Activated gamma-delta T cell treated with Interleukin-2 at 50 U/mL for 16 hours (primary cell): ENCODE measurements at places on chromosomes 12 and 14.

GRCh38 chr12:552466-552865 is 92.7 kb downstream of the B4GALNT3 start:
- DNase-seq: no peak

GRCh38 chr12:3049611-3050249 is 27.4 kb upstream of the TSPAN9 start:
- DNase-seq: no peak

DNA sequence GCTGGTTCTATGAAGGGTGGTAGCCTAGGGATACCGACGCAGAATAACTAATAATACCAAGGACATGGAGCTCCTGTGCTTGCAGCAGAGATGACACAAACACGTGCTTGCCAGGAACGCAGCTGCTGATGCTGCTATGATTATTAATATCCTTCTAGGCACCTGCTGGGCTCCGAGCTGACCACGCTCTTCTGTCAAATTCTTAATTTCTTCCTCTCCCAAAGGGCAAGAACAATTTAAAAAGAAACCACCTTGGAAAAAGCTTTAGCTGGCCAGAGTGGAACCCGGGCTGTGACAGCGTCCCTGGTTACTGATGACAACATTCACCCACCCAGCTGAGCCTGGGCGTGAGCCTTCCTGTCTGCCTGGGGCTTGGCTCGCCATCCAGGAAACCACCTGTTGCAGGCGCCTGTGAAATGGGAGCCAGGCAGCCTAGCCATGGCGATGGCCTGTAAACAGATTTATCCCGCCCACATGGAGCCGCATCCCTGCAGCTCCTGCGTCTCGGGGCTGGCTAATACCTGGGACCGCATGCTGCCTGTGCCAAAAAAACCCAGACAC is 28.8 kb downstream of the CLMN start:
- no peak for DNase-seq

GRCh38 chr14:72665259-72665658 is 228.6 kb downstream of the DPF3 start:
- DNase-seq: no peak

GRCh38 chr14:91873471-91874415 is 6.4 kb upstream of the TC2N start:
- peak; percentile 81 for DNase-seq

DNA sequence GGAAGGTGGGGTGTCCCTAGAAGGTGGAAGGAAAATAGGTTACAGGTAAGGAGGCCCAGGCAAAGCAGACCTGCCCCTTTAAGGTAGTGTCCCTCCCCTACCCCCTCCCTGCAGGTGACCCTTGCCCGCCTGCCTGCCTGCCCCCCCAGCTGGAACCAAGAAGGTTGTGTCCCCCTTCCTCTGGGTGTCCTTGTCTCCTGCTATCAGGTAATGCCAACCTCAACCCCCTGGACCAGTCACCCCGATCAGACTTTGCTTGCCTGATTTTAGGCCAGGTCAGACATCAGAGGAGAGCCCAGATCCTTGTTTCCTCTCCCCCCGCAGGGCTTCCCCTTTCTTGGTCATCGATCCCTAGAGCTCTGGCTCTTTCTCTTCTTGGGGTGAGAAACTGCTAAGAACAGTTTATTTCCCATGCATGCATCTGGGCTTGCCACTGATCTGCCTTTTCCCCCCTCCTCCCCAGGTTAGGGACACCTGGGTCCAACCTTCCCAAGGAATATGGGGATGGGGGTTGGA is at the start of gene SLC39A5:
Gene SLC39A5, plus strand, starts transcription at position 136 of the 516 bp plus-strand sequence. CDS start 1,224 bp downstream, outside the sequence.
- no peak for DNase-seq

GRCh38 chr14:89206389-89207031 is 210.5 kb downstream of the FOXN3 start:
- DNase-seq: no peak

GRCh38 chr12:86254399-86255107 is 1.6 kb downstream of the MGAT4C start:
- DNase-seq: no peak

GRCh38 chr14:47277703-47278102 is 397.7 kb downstream of the MDGA2 start:
- no peak for DNase-seq

GRCh38 chr12:119019166-119019565 is 37.8 kb downstream of the SRRM4 start:
- no peak for DNase-seq

GRCh38 chr12:48197549-48197970 is 5.5 kb downstream of the OR10AD1 start:
- no peak for DNase-seq

DNA sequence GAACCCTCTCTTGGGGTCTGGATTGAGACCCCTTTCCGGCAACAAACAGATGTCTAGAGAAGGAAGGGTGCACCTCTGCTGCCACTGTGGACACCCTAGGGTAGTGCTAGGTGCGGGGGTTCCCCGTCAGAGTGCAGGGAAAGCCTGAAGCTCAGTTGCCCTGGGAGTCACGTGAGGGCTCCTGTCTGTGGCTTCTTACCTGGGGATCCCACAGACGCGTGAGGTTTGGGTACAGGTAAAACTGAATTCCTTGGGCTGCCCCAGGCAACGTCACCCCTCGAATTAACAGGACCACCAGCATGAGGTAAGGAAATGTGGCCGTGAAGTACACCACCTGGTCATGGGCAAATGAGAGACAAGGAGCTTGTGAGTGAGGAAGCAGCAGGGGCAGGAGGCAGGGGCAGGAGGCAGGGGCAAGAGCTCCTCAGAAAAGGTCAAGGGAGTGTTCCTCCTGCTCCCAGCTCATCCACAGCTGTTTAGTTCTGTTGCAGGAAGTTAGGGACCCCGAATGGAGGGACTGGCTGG is 21.0 kb upstream of the SLC6A12 start:
- DNase-seq: no peak

GRCh38 chr12:52946797-52947547 is 1.9 kb upstream of the KRT18 start:
- DNase-seq: no peak

DNA sequence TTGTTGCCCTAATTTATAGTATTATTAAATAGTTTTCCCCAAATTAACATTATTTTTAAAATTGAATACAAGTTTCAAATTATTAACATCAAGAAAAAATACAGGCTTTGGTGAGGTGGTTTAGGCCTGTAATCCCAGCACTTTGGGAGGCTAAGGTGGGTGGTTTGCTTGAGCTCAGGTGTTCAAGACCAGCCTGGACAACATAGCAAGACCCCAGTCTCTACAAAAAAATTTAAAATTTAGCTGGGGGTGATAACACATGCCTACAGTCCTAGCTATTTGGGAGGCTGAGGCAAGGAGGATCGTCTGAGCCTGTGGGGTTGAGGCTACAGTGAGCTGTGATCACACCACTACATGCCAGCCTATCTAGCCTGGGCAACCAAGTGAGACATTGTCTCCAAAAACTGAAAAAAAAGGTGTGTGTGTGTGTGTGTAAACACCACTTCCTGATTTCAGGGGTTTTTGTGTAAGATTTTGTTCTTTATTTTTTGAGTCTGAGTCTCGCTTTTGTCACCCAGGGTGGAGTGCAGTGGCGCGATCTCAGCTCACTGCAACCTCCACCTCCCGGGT is 3.9 kb upstream of the DNAL1 start:
- DNase-seq: no peak

DNA sequence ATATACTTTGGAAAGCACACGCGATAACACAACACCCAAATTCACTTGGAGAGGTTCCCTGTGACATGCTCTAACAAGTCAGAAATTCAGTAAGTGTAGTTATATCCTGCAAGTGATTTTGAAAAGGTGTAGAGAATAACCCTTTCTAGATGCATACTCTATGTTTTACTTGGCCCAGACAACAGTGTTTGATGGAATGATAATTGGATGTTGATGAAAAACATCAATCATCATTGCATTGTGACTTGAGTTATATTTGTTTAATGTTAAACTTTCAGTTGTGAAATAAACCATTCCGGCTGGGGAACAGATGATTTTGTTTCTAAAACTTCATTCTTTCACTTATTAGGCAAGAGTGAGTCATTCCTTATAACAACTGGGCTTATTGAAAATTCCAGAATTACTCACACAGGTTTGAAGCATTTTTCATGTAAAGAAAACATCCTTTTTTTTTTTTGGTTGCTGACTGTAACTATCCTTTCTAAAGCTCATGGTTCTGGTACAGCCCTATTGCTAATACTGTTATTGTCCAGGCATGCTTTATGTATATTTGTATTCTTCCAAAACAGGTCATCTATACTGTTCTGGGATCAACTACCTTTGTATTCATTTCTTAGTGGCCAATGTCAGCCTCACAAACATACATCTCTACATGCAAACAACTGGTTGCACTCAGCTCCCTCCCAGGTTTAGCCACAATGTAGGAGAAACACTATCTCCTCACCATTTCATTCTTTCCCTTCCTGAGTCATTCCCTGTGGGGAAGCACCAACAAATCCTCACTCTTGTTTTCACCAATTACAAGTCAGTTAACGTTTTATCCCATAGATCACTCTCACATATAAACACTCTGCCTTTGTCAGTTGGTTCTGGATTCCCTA is 121.2 kb upstream of the LRIG3 start:
- DNase-seq: no peak

GRCh38 chr12:13199592-13199991 is 3.1 kb downstream of the EMP1 start:
- DNase-seq: no peak
